Effector memory CD8-positive, alpha-beta T cell (primary cell): ENCODE measurements at places on chromosomes 12 and 14.

GRCh38 chr12:13288501-13288900 is 92.0 kb downstream of the EMP1 start:
- no peak overlapping the region for H3K27ac ChIP-seq
- DNase-seq = no peak
- peaks cover 23% of the 10 kb centered on the region for H3K27me3 ChIP-seq
- no peak overlapping the region for H3K4me3 ChIP-seq
- H3K36me3 ChIP-seq = no peaks in the 10 kb centered on the region

- no peak overlapping the region for H3K4me3 ChIP-seq
- no peaks in the 10 kb centered on the region for H3K36me3 ChIP-seq
- DNase-seq = no peak
- H3K4me1 ChIP-seq = peaks cover 31% of the 10 kb centered on the region
- H3K27ac ChIP-seq = peak overlapping the region; percentile 46
- H3K27me3 ChIP-seq = no peaks in the 10 kb centered on the region
Observed at GRCh38 chr14:65517635-65518542, 105.4 kb downstream of the FUT8 start.

- no peaks in the 10 kb centered on the region for H3K4me1 ChIP-seq
- peaks cover 15% of the 10 kb centered on the region for H3K27me3 ChIP-seq
- no peak for DNase-seq
- no peak overlapping the region for H3K27ac ChIP-seq
- H3K4me3 ChIP-seq = no peak overlapping the region
Observed at GRCh38 chr12:88946372-88946997, 366.2 kb upstream of the KITLG start.

DNA sequence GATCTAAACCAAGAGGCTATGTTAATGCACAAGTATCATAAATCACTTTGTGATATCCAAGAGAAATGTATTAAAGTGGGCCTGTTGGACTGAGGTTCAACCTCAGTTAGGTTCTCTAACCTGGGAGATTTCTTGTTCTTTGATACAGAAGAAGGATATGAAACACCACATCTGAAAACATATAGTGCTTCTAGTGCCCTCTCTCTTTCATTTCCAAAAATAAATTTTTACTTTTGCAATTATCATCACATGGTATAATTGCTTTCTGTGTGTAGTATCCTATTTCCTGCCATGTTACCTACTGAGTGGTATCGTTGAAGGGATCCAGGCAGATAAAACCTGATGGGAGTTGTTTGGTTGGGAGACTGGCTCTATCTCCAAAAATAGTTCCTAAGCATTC is 264.9 kb downstream of the CCER1 start:
- H3K27me3 ChIP-seq = no peaks in the 10 kb centered on the region
- H3K36me3 ChIP-seq = no peaks in the 10 kb centered on the region
- no peak overlapping the region for H3K27ac ChIP-seq

DNA sequence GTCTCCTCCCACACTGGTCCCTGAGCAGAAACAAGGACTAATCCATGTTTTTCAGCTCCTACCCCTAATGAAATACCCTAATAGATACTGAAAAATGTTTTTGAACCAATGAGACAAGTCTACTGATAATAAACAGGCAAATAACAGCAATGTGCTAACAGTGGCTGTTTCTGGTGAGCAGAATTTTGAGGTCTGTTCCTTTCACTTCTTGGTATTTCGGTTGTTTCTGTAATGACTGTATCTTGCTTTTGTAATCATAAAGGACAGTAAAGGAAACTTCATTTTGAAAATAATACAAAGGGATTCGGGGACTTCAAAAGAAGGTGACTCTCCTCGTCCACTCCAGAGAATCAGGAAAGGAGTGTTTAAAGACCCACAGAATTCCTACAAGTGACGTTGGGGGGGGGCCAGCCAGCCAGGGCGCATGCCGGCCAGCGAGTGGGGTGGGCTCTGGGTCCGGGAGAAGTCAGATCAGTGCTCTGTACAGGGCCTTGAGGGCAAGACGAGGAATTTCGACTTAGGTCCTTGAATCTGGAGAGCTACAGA is 1.1 kb upstream of the CD9 start:
- H3K4me3 ChIP-seq = peak overlapping the region; percentile 51
- H3K36me3 ChIP-seq = no peaks in the 10 kb centered on the region
- H3K27ac ChIP-seq = no peak overlapping the region
- H3K27me3 ChIP-seq = peaks cover 40% of the 10 kb centered on the region

GRCh38 chr12:56257491-56258067 is 605 bp downstream of the ANKRD52 start:
- no peak for DNase-seq
- H3K4me1 ChIP-seq = peaks cover 23% of the 10 kb centered on the region

- no peak for DNase-seq
- peaks cover 8% of the 10 kb centered on the region for H3K4me1 ChIP-seq
- H3K27me3 ChIP-seq = peaks cover 53% of the 10 kb centered on the region
- no peak overlapping the region for H3K27ac ChIP-seq
Observed at GRCh38 chr12:52506858-52507715, 13.1 kb downstream of the KRT5 start.

DNA sequence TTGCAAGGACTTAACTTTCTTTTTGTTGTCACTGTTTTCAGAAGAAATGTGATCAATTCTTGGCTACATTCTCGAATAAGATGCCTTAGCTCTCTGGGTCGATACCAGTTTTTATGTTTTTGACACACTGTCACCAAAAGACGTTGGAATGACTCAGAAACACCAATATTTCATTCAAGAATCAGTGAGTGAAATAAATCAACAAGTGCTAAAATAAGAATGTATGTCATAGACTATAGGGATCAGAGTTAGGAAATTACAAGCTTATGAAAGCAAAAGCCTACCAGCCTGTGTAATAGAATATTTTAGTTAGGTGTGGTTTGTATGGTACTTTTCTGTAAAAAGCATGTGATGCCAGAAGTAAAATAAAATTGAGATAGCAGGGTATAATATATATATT is 17.8 kb downstream of the PPHLN1 start:
- H3K27ac ChIP-seq = peak overlapping the region; percentile 55
- peaks cover 20% of the 10 kb centered on the region for H3K4me1 ChIP-seq
- DNase-seq = no peak
- no peaks in the 10 kb centered on the region for H3K27me3 ChIP-seq
- peaks cover 33% of the 10 kb centered on the region for H3K36me3 ChIP-seq

DNA sequence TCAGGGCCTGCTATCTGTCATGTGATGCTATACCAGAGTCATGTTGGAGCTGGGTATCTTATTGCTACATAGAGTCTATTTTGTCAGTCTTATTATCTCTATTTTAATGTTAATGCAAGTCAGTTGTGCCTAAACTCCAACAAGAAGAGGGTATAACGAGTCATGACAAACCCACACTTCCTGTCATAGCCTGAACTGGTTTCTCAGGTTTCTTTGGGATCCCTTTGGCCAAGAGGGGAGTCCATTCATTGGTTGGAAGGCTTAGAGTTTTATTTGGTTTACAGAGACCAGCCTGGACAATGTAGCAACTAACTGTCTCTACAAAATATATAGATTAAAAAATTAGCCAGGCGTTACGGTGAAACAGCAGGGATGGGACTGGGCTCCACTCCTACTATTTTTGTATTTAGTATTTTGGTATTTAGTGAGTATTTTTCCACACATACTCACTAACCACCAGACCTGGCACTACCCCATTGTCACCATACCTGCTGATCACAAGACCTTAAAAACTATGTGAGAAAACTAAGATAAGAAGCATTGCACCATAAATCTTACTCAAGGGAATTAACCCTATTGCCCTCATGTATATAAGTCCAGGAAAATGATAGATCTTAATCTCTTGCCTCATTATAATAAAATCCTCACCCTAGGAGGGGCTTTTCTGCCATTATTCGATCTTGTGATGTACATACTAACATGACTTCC is 387.5 kb downstream of the IPO8 start:
- H3K4me3 ChIP-seq = no peak overlapping the region
- DNase-seq = no peak
- peaks cover under 1% of the 10 kb centered on the region for H3K27me3 ChIP-seq
- no peak overlapping the region for H3K27ac ChIP-seq

DNA sequence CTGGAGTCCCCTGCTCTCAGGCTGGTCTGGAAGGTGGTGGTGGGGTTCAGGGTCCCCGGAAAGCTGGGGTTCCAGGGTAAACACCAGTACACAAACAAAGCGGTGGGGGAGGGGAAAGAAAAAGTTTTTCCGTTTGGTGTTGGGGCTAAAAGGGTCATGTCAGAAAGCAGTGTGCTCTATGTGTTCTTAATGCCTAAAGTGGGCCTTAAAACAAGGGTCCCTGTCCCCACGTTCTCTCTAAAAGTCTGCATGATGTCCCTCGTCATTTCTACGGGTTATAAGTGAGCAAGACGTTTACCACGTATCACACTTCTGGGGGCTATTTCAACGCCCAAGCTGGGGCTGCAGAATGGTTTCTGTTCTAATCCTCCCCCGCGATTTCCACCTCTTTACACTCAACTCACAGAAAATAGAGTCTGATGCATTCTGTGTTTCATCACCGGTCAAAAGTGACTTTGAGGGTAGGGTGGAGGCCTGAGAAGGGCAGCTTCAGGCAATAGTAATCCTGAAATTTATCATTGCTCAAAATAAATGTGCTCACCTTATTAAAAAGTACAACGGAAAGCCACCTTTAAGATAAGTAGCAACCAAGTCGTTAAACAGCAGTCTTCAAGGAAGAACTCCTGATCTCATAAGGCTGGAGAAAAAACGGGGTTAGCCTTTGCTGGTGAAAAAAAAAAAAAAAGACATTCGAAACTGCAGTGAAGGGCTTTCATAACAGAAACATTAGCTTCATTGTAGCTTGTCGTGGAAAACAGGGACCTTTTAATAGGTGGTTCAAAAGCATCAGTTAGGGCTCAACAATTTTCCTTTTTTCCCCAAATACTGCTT is 63.9 kb upstream of the PTGR2 start:
- DNase-seq = no peak
- peaks cover 50% of the 10 kb centered on the region for H3K4me1 ChIP-seq
- no peaks in the 10 kb centered on the region for H3K27me3 ChIP-seq
- H3K36me3 ChIP-seq = peaks cover 23% of the 10 kb centered on the region

GRCh38 chr12:114903083-114903691 is 219.2 kb upstream of the TBX3 start:
- H3K4me3 ChIP-seq = no peak overlapping the region
- no peak overlapping the region for H3K27ac ChIP-seq
- no peaks in the 10 kb centered on the region for H3K36me3 ChIP-seq
- H3K27me3 ChIP-seq = no peaks in the 10 kb centered on the region

DNA sequence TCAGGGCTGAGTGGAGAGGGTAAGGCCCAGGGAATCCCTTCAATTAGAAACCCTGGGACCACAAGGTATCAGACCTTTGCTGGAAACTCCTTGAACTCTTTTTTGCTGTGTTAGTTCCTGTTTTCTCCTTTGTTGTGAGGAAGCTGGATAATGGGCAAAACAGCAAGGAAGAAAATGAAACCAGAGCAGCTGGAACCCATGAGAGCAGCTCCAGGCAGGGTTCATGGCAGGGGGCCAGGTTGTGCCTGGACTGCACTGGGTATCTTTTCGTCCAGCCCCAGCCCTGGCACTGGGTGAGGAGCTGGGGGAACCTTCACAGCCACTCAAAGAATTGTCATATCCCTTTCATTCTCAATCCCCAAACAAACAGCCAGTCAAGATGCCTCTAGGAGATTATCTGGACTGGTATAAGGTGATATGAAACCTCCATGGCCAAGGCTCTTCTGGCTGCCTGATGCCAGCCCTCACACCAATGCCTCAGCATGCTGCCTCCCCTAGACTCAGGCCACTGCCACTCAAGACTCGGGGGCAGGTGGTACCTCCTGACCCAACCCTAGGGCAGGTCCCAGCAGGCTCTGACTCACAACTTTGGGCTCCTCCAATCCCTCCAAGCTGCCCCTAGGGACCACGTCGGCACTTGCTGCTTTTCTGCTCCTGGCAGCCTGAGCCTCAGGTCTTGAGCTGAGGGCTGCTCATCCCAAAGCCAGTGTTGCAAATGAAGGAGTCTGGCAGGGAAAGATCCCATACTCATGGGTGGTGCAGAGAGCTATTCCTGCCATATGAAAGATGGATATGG is 16.5 kb downstream of the FAM186B start:
- peaks cover 2% of the 10 kb centered on the region for H3K36me3 ChIP-seq
- DNase-seq = no peak
- no peaks in the 10 kb centered on the region for H3K4me1 ChIP-seq
- H3K4me3 ChIP-seq = no peak overlapping the region
- no peak overlapping the region for H3K27ac ChIP-seq

DNA sequence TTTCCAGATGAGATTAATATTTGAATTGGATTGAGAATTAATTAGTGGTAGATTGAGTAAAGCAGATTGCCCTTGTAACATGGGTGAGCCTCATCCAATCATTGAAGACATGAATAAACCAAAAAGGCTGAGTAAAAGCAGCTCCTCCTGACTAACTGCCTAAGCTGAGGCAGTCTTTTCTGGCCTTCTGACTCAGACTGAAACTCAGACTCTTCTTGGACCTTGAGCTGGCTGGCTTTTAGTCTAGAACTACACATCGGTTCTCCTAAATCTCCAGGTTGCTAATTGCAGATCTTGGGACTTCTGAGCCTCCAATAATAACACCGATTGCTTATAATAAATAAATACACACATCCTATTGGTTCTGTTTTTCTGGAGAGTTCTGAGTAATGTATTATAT is 24.0 kb downstream of the FKBP11 start:
- peaks cover 8% of the 10 kb centered on the region for H3K36me3 ChIP-seq
- H3K27me3 ChIP-seq = peaks cover 10% of the 10 kb centered on the region
- H3K4me3 ChIP-seq = no peak overlapping the region

DNA sequence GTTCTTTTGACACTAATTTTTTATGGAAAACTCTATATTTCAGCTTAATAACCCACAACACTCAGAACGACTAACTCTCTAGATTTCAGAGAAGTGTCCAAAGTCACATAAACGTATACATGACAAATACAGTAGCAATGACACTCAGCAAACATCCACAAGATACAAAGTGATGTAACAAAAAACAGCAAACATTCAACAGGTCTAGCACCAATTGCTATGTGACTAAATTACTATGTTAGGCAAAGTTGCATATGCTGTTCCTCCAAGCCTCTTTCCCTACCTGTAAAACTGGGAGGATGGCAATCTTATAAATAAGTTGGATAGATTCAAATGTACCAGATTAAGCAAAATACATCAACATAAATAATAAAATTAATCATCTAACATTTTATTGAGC is 1.7 kb downstream of the RECQL start:
- no peak for DNase-seq
- H3K4me1 ChIP-seq = peaks cover 21% of the 10 kb centered on the region
- H3K36me3 ChIP-seq = peaks cover 27% of the 10 kb centered on the region
- no peak overlapping the region for H3K27ac ChIP-seq

DNA sequence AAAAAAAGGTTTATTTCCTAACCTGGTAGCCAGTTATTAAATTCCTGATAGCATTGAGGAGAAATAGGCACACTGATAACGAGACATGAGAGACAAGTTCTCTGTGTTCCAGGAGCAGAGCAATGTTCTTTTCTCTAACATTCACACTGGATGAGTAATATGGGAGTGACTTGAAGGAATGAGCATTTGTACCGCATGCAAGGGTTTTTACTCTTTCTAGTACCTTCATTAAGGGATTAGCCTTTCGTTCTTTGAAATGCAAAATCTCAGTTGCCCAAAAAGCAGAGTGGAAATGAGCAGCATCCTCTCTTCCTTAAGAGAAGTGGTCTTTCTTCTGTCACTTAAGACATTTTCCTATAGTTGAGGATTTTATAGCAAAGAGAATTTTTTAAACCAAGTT is 54.7 kb downstream of the FGD4 start:
- no peak for DNase-seq
- H3K4me3 ChIP-seq = no peak overlapping the region
- no peaks in the 10 kb centered on the region for H3K27me3 ChIP-seq
- no peaks in the 10 kb centered on the region for H3K36me3 ChIP-seq
- H3K4me1 ChIP-seq = no peaks in the 10 kb centered on the region

GRCh38 chr12:120726510-120726793 is 826 bp downstream of the ACADS start:
- peaks cover 15% of the 10 kb centered on the region for H3K4me1 ChIP-seq
- H3K36me3 ChIP-seq = peaks cover 4% of the 10 kb centered on the region
- peak overlapping the region; percentile 91 for H3K4me3 ChIP-seq
- DNase-seq = no peak
- no peaks in the 10 kb centered on the region for H3K27me3 ChIP-seq
